Type B pancreatic cell (in vitro differentiated cells): ENCODE measurements at places on chromosomes 6 and 20. TPM values are rescaled to one million over a fixed set of nuclear protein-coding genes. Genes with fewer than 3 reads are reported as not detected.

- no peak for DNase-seq
These were observed 148.2 kb upstream of the CITED2 start for GRCh38 chr6:139522511-139523220.

DNA sequence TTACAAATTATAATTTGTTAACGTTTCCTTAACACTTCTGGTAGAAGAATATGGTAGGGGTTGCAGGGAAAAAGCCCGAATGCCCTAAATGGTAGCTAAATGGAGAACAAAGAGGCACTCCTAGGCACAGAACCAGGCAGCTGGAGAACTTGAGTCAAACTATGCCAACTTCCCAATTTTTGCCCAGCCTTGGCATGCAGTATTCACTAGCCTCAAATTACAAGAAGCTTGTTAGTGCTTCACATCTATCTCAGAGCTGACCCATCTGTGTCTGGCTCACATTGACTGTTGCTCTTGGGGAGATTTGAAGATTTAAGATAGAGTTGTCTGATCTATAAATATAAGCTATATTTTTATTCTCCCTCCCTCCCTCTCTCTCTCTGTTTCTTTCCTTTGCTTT is 19.4 kb upstream of the LRFN2 start:
- DNase-seq: no peak

DNA sequence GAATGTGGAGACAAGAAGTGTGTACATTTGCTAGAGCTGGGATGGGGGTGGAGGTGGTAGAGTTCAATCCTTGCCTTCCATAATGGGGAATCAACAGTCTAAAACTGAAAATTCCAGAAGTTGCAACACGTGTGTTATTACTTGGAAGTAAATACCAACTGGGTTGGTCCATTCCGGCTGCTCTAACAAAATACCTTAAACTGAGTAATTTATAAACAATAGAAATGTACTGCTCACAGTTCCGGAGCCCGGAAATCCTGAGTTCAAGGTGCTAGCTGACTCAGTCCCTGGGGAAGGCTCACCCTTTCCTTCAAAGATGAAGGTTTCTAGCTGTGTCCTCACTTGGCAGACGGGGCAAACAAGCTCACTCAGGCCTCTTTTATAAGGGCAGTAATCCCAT is 59.0 kb downstream of the RIN2 start:
- DNase-seq: no peak

- DNase-seq: no peak
These were observed 266.4 kb downstream of the HAO1 start for GRCh38 chr20:7673841-7674240.

DNA sequence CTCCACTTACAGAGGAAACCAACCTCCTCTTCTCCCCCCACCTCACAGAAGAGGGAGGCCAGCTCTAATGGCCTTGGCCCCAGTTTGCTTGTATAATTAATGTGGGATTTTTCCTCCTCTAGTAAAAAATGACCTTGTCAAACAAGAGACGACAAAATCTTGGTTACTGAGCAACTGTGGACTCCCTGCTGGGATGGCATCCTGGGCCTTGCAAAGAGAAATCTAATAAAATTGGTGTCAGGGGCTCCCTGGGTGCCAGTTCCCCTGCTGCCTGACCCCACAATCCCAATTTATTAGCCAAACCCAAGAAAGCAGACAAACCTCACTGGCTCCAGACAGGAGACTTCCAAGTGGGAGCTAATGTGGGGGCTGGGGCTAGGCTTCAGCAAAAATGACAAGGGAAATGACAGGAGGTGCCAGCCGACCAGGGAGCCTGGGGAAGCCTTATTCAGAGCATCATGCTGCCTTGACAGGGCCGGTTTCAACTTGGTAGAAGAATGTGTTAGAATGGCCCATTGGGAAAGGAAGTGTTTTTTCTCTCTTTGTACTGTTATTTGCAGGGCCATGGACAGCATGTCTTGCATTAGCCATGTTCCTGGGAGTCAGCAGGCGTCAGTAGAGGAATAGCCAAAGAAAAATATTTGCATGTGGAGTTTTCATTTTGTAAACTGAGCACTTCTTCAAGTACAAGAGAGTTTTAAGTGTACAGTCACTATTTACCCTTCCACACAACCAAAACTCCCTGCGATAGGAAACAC is 816.9 kb downstream of the DHX35 start:
- no peak for DNase-seq

TBXT gene
- 0.85 and 2.0 TPM in 2 replicates for total RNA-seq

HLA-DQB1 gene
- 5.1 and 12.8 TPM in 2 replicates for total RNA-seq
